ENCODE measurements at places on chromosomes 11 and 22.

DNA sequence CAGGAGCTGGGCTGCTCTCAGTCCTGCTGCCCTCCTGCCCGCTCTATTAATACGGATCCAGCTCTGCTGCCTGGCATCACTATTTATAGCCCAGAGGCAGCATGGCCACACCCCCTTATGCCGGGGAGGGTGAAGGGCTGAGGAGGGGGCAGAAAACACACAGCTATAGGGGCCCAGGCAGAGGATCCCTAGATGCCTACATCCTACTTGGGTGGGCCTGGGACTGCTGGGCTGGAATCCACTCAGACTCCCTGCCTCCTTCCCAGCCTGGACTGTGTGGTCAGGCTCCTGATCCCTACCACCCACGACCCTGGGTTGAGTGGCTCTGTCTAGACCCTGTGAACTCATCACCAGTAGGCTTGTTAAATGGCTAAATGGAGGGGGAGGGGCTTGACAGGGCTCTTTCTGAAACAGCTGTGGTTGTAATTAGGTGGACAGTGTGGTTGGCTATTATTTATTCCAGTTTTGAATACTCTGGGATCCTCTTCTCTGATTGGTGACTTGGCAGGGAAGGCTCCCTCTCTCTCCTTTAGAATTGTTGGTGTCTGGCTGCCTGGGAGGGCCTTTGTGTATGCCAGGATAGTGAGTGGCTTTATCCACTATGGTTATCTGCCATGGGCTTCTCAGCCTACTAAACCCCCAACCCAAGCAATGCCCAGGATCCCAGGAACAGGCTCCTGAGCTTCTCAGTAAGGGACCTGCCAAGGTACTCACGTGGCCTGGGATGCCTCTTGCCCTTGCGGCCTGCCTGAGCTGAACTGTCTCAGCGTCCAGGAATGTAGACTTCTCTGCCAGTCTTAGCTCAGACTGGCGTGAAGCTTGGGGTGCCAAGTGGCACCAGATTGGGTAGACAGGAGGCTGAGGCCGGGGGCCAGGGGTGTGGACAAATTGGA lies 15.2 kb downstream of the PHLDB1 start:
- no peak for DNase-seq

DNA sequence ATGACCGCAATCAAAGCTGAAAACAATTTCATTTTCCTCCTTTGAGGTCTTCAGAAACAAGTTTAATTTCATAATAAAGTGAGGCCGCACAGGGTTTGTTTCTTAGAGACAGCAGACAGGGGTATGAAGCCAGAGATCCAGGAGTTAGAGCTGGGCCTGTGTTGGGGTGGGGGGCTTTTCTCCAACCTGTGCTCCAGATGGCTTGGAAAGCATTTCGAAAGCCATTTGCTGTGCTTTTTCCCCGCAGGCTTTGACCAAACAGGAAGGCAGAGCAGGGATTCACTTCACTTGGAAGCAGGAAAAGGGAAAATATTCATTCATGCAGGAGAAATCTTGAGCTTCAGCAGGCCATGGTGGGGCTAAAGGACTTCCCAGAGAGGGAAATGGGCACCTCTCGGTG lies 617.4 kb downstream of the SOX6 start:
- DNase-seq: no peak

GRCh38 chr22:18057568-18058209 lies 20.1 kb upstream of the PEX26 start:
- DNase-seq: no peak

GRCh38 chr22:20389288-20389687 lies 4.7 kb upstream of the ZNF74 start:
- DNase-seq: no peak

- DNase-seq: no peak
These were observed 9.1 kb downstream of the USP35 start for GRCh38 chr11:78197816-78198215.

DNA sequence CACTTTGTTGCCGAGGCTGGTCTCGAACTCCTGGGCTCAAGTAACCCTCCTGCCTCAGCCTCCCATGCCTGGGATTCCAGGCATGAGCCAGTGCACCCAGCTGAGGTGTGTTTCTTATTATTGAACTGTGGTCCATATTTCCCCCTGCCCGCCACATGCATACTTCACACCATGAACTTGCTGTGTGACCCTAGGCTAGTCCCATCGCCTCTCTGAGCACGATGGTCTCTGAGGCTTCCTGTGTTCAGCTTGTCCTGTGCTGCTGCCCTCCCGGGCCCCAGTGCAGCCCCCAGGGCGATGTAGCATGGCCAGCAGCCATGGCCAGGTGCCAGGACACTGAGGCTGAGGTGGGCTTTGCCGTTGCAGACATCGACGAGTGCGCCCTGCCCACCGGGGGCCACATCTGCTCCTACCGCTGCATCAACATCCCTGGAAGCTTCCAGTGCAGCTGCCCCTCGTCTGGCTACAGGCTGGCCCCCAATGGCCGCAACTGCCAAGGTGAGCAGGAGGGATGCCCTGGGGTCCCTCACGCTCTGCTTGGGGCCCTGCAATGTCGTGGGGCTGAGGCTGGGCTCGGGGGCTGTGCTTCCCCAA lies 45.7 kb downstream of the FBLN1 start:
- DNase-seq: no peak

DNA sequence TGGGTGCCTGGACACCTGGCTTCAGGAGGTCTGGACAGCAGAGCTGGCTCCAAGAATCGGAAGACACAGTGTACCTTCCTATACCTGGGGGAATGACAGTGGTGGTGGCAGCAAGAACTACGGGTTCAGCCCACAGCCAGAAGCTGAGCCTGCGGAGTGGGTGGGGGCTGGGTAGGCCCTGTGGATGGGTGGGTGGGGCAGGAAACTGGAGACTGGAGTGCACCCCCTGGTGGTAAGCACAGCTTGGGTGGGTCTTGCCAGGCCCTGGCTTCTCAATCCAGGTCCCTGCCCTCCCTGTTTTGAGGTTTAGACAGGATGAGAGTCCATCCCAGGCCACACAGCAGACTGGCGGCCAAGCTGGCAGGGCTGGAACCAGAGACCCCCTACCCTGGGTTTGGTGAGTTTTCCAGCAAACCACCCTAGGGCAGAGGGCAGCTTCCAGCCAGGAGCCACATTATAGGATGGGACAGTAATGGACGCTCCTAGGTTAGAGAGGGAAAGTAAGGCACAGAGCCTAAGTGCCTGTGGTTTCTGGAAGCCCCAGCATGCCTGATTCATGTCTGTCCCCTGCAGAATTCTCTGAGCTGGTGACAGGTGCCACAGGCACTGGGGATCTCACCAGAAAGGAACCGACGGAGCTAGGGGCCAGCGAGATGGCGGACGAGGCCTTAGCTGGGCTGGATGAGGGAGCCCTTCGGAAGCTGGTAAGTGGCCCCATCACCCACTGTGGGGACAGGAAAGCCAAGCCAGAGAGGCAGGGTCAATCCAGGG lies 1.7 kb downstream of the SMTN start:
- DNase-seq: no peak

- no peak for DNase-seq
These were observed 109.7 kb upstream of the USP47 start for GRCh38 chr11:11732116-11732515.

- no peak for DNase-seq
These were observed 168.8 kb downstream of the C11orf87 start for GRCh38 chr11:109590782-109591181.

- no peak for DNase-seq
These were observed 127.0 kb downstream of the MICAL2 start for GRCh38 chr11:12237381-12237784.

DNA sequence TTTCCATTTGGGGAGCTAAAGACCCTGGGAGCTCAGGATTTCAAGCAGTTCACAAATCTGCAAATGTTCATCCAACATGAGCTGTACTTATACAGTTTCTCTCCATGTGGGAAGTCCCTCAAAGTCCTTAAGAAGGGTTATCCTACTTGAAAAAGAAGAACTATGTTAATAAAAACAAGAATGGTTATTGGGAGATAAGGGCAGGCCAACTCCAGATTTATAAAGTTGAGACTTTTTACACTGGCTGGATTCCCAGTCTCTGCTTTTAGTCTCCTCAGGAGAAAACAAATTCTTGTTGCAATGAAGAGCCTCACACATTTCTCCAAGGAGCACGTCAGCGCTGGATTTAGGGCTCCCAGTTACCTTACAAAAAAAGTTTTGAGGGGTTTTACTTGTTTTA lies 34.2 kb upstream of the CTTN start:
- DNase-seq: no peak

DNA sequence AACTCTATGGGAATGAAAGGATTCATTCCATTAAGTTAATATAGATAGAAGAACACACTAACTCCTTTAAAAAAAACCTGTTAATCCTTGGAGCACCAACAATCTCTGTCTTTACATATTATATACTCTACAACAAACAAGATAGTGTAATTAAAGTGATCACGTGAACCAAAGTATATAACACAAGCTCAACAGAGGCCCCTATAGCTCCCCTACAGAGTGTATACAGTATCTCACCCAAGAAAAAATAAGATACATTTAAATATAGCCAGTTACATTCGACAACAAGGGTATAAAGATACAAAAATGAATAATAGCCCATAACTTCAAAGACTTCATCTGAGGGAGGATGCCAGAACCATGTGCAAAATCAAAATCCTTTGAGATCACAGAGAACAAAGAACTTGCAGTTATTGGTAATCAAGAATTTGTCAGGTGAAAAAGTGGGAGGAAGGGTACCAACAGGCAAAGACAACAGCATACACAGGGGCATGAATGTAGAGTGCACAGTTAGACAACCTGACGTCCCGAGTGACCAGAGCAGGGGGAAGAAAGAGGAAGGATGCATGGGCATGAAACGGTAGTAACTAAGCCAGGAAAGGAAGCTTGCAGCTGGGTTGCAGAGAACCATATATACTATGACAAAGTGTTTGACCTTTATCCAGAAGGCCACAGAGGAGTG lies 4.7 kb downstream of the FCHSD2 start:
- DNase-seq: no peak

- no peak for DNase-seq
These were observed 1228.3 kb downstream of the BRD1 start for GRCh38 chr22:48599346-48599745.

DNA sequence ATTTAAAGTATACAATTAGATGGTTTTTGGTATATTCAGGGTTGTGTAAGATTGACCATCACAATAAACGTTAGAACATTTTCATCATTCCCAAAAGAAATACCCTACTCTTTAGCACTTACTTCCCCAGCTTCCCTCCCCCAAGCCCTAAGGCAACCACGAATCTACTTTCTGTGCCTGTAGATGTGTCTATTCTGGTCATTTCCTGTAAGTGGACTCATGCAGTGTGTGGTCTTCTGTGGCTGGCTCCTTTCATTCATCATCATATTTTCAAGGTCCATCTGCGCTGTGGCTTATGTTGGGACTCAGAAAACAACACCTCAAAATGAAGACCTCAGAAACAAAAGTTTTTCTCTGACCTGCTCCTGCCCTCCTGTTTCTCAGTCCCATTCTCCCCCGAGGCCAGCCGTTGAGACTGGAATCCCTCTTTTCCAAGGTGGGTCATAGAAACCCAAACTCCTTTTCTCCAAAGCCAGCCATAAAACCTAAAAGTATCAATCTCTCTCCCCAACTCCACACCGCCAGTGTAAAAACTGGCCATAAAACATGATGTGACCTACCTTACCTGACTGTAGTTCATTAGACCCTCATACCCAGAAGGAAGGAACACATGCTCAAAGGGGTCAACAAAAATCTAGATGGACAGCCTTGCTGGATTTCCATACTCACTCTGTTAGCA lies 12.9 kb upstream of the TMPRSS13 start:
- DNase-seq: no peak

DNA sequence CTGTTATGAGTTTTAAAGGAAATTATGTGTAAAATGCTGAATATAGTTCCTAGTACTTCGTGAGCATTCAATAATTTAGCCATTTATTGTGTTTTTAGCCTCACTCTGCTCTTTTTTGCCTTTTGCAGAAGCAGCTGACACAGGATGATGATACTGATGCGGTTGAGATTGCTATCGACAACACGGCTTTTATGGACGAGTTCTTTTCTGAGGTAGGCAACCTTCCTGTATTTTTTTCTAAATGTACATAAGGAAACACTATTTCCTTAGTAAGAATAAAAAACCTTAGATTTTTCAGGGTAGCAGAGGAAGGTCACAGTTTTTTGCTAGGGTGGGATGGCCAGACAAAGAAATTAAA lies 17.9 kb downstream of the STX3 start:
- DNase-seq: no peak

- DNase-seq: no peak
These were observed 614 bp downstream of the ANO3 start for GRCh38 chr11:26332572-26332915.

GRCh38 chr22:27461470-27461869 lies 340.1 kb downstream of the MN1 start:
- DNase-seq: no peak

GRCh38 chr11:121029813-121030445 lies 6.0 kb downstream of the TBCEL start:
- DNase-seq: no peak

GRCh38 chr11:4018641-4019040 lies 76.0 kb upstream of the RRM1 start:
- DNase-seq: no peak

DNA sequence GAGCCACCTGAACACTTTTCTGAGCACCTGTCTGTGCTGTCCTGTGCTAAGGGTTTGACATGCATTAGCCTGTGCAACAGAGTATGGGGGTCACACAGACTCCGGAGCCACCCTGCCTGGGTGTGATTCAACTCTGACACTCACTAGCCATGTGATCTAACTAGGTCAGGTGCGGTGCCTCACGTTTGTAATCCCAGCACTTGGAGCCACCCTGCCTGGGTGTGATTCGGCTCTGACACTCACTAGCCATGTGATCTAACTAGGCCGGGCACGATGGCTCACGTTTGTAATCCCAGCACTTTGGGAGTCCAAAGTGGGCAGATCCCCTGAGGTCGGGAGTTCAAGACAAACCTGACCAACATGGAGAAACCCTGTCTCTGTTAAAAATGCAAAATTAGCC lies 11.4 kb downstream of the UBE2L6 start:
- DNase-seq: no peak

- no peak for DNase-seq
These were observed 198.7 kb downstream of the DDX10 start for GRCh38 chr11:108863528-108863927.

GRCh38 chr11:86196085-86196696 lies 48.4 kb upstream of the EED start:
- DNase-seq: no peak

DNA sequence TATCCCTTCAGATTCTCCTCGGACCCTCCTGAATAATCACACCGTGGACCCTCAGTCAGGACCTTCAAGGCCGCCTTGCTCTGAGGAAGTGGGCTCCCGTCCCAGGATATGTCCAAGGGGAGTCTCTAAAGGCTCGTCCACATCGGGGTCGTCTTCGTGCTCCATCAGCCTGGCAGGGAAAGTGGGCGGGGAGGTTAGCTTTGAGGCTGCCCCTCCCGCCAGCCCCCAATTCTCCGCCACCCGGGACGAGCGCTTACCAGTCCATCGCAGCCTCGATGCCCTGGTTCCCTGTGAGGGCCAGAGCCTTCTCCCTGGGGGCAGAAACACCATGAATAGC lies 472 bp downstream of the UBXN1 start:
- no peak for DNase-seq

- DNase-seq: no peak
These were observed 47.7 kb upstream of the DBX1 start for GRCh38 chr11:20207781-20208621.

GRCh38 chr11:77073328-77074001 lies 6.7 kb downstream of the CAPN5 start:
- DNase-seq: no peak

- DNase-seq: no peak
These were observed 10.7 kb upstream of the MS4A6E start for GRCh38 chr11:60316317-60316716.

GRCh38 chr22:37123649-37124048 lies 14.1 kb upstream of the TMPRSS6 start:
- no peak for DNase-seq

Data from effector memory CD8-positive, alpha-beta T cell (primary cell).